Right cardiac atrium (tissue), 5 donors: ENCODE measurements at places on chromosomes 4 and X.

DNA sequence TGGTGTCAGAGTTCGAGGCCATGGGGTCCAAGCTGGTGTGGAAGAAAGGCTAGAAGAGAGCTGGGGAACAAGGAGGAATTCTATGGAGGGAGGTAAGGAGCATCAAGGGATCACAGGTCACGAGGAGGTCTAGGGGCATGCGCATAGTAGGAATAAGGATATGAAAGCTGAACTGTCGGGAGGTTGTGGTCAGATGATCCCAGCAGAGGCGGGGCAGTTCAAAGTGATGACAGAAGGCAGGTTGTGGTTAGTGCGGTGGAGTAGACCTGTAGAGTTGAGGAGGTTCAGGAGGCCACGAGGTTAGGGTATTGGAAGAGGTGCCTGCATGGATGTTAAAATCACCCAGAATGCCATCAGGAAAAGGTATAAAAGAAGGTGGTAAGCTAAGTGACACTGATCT, 156.3 kb downstream of the TMEM164 start:
- DNase-seq: no peak

DNA sequence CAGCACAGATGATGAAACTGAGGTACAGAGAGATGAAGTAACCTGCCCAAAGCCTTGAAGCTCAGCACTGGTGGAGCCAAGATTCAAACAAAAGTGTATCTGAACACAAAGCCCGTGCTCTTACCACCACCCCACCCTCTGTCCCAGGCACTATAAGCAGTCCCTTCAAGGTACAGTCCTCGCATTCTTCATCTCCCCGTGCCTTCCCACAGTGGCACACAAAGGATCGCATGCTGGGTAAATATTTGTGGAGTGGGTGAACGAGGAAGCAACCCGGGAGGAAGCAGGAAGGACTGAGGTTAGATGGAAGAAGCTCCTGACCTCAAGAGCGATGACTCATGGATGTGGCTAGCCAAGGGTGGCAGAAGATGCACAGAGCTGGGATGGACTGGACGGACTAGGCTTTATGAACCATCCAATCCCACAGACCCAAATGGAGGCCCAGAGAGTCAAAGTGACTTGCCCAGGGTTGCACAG, 18.4 kb downstream of the IQSEC2 start:
- DNase-seq: no peak

- no peak for DNase-seq
Observed at GRCh38 chr4:11514003-11514402, 85.3 kb upstream of the HS3ST1 start.

- DNase-seq: peak; percentile 28
Observed at GRCh38 chr4:74933562-74934015, 673 bp downstream of the PARM1 start.

- DNase-seq: no peak
Observed at GRCh38 chr4:159134429-159134828, 31.6 kb downstream of the RAPGEF2 start.

DNA sequence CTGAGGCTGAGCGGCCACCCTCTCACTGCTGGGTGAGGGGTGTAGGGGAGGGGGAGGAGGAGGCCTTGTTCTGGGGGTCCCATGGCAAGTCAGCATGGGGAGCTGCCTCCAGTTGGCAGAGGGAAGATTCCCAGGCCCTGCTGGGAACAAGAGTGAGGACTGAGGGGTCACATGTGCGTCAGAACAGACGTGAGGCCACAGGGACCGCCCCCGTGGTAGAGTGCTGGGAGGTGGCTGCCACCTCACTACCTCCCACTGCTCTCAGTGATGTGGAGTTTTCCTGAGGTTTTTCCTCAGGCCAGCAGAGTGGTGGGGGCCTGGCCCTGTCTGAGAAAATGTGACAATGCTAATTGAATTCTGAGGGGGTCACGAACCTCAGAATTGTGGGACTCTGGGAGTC, 568 bp downstream of the MAGEC1 start:
- DNase-seq: no peak

DNA sequence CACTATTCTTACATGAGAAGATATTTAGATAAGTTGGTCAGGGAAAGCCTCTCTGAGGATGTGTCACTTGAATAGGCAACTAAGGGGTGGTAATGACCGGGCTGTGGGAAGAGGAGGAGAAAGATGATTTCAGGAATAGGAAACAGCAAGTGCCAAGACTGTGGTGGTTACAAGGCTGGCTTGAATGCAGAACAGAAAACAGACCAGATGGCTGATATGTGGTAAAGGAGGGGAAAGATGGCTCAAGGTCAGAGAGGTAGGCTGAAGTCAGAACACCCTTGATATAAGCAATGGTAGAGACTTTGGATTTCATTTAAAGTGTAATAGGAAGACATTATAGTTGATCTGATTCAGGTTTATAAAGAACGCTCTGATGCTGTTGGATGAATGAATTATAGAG, 15.0 kb downstream of the TLR7 start:
- DNase-seq: no peak

- DNase-seq: no peak
Observed at GRCh38 chr4:44845309-44845708, 119.0 kb upstream of the GNPDA2 start.
